ENCODE measurements at places on chromosomes 12 and 14.

DNA sequence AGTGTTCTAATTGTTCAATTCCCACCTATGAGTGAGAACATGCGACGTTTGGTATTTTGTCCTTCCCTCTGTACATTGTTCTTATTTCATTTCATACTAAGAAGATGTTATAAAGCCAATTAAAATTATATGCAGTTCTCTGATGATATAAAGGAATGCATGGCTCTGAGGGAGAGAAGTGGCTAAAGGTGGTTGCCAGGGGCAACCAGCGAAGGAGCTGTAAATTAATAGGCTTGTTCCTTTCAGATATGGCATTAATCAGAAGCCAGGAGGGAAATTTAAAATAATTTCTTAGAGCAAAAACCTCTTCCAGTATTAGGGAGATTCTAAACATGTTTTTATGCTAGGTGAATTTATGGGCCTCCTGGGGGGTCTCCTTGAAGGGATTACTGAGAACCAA lies 227.8 kb downstream of the TMEM117 start:
- no peak for DNase-seq

DNA sequence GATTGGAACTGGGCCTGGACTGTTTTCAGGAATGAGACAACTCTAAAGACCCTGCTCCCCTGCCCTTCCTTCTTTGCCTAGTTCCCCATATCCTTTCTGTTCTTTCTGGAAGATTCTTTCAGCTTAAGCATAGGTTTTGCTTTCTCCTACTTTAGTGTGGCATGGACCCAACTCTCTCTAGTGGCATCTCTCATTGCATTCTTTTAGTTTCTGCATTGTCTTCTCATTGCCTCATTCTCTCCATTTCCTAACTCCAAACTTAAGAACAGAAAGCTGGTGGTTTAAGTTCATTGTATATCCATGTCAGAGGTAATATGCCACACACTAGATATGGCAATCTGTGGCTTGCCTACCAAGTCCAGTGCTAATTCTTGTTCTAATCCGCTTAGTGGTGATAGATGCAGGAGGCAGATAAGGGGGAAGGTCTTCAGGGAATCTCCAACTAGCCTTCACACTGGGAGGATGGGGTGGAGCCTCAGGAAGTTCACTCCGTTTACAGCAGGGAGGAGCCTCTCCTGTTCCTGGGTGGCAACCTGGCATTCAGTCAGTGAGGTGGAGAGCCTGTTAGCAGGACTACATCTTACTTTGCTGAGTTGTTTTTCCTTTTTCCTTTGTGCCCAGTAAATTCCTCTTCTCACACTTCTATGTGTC lies 165.1 kb upstream of the LMNTD1 start:
- DNase-seq, result no peak

- no peak for DNase-seq
Measured at GRCh38 chr14:89435892-89436656, 19.0 kb upstream of the FOXN3 start.

- DNase-seq, result peak; percentile 42
Measured at GRCh38 chr12:56079723-56080555, at the start of gene ERBB3. Gene ERBB3 (plus strand): TSS chr12:56080165. CDS start chr12:56080301, 136 bp downstream.

GRCh38 chr14:101207041-101207440 lies 303.5 kb upstream of the RTL1 start:
- no peak for DNase-seq

GRCh38 chr12:121048442-121048841 lies 9.4 kb upstream of the OASL start:
- no peak for DNase-seq

DNA sequence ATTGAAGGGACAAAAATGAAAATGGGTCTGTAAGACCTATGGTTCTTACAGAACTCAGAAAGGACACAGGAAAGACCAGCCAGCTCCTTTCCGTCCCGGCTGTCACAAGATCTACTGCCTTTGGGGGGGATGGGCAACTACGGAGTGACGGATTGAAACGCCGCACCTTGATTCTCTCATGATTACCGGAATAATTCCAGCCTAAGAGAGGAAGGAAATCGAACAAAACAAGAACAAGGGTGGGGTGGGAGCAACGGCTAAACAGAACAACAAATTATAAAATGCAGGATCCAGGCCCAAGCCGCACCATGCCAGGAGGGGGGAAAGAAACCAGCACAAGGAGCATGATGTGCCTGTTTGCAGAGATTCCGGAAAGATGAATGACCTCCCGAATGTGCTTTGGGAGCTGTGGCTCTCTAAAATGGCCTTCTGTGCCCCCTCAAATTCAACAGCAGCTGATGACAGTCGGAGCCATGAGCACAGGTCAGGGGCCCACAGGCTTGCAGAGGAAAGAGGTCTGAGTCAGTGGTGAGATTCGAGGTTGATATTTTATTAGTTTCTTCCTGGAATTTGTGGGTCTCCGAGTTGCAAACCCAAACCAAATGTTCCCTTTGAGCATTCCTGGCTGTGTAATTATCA lies 72.1 kb downstream of the SPRING1 start:
- DNase-seq, result no peak

DNA sequence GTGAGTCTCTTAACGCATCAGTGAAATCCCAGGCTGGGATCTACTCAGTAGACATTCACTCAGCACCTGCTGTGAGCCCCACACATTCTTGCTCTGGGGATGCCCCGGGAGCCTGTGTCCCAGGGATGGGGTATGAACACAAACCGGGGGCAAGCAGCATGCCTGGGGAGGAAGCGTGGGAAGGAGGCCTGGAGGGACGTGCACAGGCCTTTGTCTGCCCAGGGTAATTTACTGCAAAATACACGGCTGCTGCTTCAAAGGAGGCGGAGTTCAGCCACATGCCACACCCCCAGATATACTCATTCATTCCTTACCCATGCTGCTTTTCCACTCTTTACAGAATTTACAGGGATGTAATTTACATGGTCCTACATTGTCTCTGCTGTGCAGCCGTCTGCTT lies 187.8 kb downstream of the ADGRD1 start:
- no peak for DNase-seq

DNA sequence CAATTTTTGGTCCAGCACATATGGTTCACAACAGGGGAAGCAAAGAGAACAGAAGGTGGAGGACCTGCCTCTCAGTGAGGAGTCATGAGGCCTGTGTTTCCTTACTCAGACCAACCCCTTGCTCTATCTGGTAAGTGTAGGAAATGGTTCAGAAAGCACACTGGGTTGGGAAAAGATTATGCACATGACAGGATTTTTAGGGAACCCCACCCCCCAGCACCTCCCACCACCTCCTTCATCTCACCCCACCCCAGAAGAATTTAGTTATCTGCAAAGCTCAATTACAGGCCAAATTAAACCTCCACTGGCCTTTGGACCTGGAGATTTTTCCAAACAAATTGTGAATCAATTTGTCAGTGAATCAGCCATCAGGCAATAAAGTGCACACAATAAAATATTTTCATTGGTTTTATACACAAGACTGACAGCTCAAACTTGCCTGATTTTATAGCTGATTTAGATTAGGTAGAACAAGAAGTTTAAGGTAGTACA lies 132.8 kb downstream of the DACT1 start:
- DNase-seq, result no peak

DNA sequence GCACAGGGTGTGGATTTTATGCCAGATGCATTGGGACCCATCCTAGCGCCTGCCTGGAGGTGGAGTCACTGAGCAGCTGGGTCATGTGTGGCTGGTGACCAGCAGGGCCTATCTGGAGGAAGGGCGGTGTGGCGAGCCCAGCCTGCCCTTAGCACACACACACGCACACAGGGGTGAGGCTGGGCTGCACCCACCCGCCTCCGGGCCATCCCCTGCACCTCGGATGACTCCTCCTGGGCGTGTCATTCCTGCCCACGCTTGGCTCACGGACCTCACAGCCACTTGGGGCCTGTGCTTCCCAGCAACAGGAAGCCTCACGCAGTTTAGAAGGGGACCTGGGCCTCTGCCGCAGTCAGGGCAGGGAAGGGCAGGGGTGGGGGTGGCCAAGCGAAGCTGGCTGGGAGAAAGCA lies 36.2 kb upstream of the FZD10 start:
- no peak for DNase-seq

DNA sequence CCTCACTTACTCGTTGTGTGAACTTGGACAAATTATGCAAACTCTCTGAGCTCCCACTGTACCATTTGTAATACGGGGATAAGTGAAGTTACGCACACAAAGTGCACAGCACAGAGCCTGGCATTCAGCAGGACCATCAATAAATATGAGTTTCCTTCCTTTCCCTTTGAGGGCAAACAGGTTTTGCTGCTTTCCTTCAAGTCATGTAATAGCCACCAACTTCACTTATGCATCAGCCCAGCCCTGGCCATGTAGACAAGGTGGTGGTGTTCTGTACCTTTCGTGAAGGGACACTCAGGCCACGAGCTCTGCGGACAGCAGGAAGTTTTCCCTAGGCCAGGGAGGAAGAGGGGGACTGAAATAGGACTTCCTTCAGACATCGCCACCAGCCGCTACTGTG lies 272.7 kb downstream of the CACNA1C start:
- DNase-seq, result no peak

GRCh38 chr12:131766382-131767107 lies 55.7 kb downstream of the SFSWAP start:
- DNase-seq, result no peak

DNA sequence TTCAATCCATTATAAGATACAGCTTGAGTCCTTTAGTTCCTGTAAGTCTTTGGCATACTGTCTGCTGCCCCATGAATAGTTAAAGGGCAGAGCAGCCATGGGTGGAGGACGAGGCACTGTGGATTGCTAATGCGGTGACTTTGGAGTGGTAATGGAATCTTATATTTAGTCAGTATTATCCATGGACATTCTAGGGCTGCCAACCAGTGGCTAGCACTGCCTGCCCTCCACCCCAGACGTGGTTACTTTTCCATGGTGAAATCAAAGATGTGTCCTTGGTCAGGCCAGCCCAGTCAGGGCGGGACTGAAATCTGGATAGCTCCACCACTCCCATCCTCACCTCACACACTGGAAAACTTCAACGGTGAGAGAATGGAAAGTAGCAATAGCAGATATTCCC lies 2.3 kb downstream of the TTC9 start:
- no peak for DNase-seq

GRCh38 chr12:94550964-94551363 lies 91.3 kb upstream of the CEP83 start:
- no peak for DNase-seq

DNA sequence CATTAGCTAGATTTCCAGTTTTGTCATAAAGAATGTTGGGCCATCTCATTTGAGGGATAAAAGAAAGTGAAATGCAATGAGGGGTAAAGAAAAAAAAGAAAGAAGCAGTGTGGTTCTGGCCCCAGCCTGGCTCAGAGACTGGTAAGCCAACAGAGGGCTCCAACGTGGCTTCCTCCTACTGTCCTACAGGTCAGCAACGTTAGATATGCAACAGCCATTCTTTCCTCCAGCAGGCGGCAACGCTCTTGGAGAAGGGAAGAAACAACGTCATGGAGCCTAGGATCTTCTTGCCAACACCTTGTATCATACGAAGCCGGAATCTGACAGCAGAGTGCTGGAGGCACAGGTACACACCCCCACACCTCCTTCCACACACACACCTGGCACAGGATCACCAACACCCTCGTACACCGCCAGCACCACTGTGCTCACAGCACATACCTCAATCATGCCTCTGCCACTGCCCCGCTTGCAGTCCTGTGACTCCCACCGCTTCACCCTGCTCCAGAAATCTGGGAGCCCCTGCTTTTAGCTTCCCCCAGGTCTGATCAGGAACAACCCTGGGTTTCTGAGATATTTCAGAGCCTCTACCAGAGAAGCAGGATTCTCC lies 102.8 kb downstream of the RPAP3 start:
- DNase-seq, result no peak

DNA sequence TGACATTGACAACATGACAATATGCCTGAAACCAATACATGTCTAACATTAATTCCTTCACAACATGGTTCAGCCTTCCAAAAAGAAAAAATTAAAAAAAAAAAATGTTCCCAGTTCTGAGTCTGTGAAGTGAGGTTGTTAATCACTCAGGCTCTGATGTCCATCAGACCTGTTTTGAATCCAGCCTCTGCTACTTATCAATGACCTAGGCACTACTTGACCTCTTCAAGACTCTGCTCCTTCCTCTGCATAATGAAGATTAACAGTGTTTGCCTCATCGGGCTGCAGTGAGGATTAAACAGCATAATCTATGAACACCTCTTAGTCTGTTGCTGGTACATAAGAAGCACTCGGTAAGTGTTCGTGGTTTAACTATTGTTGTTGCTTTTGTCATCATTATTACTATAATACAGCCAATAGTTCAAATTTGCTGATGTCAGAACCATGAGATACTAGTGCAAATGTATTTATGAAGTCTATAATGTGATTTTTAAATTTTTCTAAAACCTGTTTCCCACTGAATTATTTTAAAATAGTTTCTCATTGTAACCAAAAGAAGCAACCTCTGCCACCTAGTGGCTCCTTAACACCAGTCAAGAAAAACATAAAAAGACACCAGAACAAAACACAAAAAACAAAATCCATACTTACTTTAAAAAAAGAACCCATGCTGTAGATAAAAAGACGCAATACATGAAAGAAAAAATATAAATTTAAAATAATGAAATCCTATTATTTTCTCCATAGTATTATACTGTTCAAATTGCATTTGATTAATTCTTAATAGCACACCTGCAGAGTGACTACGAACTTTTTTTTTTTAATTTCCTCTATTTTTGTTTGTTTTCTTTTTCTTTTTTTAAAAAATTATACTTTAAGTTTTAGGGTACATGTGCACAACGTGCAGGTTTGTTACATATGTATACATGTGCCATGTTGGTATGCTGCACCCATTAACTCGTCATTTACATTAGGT lies 20.3 kb upstream of the TMX1 start:
- no peak for DNase-seq

DNA sequence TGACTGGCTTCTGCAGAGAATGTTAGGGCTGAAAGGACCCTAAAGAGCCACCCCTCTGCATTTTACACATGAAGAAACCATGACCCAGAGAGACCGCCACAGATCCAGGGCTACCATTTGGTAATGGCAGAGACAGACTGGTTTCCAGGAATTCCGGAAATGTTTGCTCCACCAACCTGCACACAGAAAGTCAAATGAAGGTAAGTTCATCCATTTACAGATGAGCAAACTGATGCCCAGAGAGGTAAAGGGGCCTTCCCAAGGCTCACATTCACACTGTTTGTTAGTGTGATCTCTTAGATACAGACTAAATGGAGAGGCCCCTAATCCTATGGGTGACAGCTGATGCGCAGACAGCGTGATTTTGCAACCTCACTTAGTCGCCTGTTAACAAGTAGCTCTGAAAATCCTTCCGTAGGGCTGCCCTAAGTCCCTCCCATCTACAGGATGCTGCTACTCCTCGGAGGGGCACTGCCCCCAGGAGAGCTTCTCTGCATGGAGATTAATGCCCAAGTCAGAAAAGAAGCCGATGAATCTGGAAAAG lies 33.8 kb downstream of the ZFP36L1 start:
- no peak for DNase-seq

- DNase-seq, result no peak
Measured at GRCh38 chr12:127275416-127275815, 991.6 kb upstream of the TMEM132C start.

Measured in AG04450 (cell line).